Activated CD4-positive, alpha-beta T cell treated with anti-CD3 and anti-CD28 coated beads for 4 hours (primary cell): ENCODE measurements at places on chromosomes 6 and 20.

DNA sequence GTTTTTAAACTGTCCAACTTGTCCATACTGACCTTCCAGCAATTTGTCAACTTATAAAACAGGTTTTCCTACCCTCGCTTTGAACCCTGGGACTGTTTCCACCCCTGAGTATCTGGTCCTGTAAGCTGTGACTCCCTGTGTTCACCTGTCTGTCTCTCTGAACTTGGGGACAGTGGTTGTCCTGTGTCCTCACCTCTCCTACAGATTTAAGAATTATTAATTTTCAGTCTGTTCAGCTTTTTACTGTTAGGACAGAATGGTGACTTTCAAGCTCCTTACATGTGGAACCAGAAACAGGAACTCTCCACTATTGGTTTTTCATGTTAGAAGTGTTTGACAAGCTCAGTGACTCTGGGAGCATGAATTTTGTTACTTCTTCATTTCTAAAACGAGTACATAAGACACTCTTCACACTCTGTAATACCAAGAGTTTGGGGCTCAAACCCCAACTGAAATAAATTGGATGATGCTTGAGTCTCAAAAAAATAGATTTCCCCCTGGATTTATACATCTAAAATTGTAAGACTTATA lies 713.9 kb downstream of the COL12A1 start:
- no peak for DNase-seq

GRCh38 chr6:51099201-51099600 lies 280.5 kb downstream of the TFAP2B start:
- no peak for DNase-seq

DNA sequence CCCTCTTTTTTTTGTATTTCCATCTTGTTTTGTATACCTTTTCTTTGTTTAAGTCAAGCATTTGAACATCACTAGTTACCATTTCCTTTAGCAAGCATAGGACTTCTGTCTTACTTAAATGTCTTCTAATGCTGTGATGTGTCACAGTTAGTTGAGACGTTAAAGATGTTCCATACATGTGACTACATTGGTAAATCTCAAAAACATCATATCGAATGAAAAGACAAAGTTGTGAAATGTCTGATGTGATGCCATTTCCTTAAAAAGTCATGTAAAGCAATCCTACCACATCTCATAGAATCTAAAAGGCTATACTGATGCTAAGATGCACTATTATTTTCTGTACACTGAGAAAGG lies 26.8 kb downstream of the SLC16A10 start:
- no peak for DNase-seq

DNA sequence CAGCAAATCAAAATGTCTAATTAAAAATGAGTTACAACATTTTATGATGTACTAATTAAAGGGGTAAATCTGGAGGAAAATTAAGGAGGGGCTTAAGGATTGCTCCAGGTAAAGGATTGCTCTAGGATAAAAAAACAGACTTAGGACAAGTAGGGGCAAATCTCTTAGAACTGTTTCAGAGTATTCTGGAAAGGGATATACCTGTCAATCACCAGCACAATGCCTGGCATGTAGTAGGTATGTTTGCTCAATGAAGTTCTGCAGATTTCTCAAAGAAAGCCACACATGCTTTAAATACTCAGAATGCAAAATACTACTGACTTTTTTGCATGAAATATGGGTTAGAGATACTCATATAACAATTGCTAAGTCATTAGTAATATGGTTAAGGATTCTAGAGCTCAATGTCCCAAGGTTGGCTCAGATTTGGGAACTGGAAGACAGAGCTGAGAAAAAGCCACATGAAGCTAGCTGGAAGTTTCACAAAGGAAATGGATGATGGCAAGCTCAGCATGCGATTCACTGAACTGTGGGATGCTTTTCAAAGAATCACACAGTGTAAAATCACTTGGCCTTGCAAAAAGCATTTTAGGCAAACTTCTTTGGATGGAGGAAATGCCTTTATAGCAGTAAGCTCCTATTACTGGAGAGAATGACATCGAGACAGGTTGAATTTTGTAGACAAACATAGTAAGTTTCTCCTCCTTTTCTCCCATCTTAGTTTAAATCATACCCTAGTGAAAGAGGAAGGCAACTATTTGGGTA lies 72.8 kb downstream of the MAP3K5 start:
- no peak for DNase-seq

DNA sequence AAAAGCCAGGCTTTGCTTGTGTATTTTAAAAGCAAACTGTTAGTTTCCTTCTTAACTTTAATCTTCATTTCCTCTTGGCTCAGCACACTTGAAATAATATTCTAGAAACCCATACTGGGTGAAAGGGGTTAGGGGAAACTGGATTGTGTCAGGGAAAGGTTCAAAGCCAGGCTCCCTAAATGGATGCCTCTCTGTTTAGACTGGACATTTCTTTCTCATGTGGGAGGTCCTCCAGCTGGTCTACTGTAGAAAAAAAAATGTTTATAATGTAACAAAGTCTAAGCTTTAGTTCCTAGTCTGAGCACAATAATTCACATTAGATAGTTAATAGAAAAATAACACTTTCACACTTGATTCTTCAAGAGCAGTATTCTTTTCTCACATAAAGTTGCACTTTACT lies 89.0 kb upstream of the AKIRIN2 start:
- no peak for DNase-seq

DNA sequence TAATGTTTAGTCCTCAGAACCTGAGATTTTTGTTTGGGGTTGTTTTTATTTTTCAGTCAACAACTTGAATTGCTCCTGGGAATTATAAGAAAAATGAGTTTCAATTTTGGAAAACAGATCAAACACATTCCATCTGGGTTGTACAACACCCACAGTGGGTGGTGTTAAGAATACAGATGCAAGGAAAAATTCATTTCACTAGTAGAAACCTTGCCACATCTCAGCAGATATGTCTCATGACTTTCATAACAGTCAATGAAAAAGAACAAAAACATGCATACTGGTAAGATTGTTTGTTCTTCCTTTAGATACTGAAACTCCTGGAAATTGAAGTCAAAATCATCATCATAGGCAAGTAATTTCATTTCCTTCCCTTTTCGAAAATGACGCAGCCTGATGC lies 78.9 kb downstream of the MOXD1 start:
- no peak for DNase-seq

DNA sequence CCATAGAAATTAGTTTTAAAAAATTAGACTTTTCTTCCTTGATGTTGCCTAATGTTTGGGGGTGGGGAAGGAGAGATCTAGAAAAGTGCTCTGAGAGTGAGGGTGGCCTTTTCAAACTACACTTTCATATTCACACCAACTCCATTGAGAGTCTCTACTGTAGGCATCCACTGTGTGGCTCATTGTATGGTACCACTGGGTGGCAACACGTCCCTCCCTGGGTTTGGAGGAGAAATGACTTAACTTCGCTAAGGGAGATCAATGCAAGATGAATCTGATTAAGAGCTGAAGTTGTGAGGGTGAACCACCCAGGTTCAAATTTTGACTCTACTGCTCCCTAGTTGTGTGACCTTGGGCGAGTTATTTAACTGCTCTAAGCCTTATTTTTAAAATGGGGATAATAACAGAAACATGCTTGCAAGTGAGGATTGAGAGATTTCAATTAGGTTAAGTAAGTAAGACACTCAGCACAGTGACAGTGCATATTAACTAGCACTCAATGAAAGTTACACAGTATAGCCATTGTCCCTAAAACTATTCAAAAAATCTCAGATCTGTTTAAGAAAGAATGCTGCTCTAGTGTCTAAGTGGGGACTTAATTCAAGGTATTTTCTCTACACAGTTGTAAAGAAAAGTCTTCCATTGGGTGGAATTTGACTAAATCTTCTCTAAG lies 193.5 kb upstream of the CNR1 start:
- DNase-seq = no peak

DNA sequence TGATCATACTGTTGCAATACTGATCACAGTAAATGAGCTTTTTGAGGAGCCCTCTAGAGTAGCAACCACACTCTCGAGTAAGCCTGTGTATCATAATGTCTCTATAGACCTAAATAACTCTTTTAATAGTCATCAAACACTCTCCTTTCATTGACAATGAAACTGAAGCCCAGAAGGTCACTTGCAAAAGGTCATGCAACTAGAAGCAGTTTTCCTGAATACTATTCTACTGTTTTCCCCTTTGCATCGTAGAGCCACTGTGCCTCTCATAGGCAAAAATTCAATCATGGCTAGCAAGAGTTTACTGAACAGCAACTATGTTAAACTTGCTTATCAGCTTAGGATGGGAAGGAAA lies 105.3 kb downstream of the HIVEP2 start:
- no peak for DNase-seq

GRCh38 chr20:57658833-57659516 lies 38.7 kb upstream of the ZBP1 start:
- no peak for DNase-seq

GRCh38 chr6:89045576-89045975 lies 35.0 kb upstream of the PNRC1 start:
- DNase-seq = no peak

GRCh38 chr6:135796643-135797305 lies 54.7 kb upstream of the PDE7B start:
- no peak for DNase-seq

DNA sequence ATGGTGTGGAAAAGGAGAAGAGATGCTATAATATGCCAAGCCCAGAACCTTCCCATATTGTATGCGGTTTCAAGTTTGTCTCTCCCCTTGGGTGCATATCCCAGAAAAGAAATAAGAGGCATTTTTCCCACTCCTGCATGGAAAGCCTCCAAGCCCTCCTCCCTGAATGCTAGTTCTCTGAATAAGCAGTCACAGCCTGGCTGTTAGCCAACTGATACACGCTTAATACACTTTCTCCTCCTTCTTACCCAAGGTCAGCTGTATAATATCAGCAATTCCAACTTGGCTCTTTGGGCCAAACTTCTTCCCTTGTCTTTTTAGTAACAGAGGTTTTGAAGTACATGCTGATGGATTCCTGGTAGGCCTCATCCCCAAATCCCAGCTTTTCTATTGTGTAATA lies 440.1 kb downstream of the EPHA7 start:
- DNase-seq = no peak

- no peak for DNase-seq
These were observed 37.2 kb upstream of the PTPN1 start for GRCh38 chr20:50472693-50473664.

DNA sequence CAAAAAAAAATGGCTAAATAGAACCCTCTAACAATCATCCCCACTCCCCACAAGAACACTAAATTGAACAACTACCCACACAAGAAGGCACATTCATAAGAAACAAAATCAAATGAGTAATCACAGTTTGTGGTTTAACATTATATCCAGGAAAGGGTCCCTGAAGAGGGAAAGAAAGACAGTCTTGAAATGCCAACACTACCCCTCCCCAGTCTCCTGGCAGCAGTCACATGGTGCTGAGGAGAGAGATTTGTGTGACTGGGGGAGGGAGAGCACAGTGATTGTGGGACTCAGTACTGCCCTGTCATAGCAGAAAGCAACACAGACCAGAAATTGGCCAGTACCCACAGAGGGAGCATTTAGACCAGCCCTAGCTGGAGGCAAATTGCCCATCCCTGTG lies 443.7 kb upstream of the BTBD3 start:
- DNase-seq = no peak

DNA sequence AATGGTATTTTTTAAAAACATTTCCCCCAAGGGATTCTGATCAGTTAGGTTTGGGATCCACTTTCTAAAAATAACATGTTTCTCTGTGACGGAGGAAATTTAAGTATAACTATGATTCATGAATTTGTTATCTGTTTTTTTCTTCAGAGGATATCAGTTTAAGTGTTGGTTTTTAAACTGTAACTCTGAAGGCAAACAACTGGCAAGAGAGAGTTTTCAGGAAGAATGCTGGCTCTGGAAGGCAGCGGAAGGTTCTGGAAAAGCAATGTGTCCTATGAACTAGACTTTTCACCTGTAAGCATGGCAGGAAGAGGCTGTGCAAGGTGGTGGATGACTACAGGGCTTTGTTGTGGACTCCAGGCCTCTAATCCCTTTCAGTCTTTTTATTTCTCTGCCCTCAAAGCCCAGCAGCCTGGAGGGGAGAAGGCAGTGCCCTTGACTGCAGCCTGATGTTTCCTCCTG lies 153.1 kb downstream of the GMPR start:
- DNase-seq = no peak

DNA sequence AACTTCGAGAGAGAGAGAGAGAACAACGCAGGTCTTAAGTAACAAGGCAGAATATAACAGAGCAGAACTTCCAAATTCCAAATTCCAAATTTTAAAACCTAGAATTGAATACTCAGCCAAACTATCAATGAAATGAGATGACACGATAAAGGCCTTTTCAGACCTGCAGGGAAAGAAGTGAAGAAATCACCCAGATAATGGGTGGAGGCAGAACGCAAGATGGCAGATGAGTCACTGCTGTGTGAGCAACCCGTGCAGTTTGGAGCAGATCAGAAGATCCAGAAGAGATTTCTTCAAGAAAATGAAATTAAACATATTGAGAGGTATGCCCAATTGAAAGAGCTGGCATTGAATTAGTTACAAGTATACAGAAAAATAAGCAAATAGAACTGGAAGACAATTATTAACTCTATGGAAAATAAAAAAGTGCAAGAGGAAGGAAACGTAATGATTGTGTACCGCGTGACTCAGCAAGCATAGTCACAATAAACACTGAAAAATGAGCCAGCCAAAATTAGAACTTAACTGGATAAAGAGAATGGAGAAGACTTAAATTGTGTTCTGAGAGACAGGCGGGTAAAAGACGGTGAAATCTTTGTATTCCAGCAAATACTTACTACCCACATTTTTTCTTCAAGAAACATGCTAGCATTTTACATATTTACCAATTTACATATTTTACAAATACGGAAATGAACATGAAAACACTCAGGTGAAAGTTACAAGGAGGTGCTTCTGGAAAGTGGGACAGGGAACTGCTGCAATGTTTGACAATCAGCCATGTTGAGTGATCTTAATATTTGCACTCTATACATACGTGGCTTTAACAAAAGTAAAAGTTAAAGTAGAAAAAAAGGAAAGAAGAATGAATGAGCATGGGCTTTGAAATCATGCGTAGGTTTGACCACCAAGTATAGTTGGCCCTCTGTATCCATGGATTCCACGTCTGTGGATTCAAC lies 87.9 kb upstream of the CDYL start:
- no peak for DNase-seq

DNA sequence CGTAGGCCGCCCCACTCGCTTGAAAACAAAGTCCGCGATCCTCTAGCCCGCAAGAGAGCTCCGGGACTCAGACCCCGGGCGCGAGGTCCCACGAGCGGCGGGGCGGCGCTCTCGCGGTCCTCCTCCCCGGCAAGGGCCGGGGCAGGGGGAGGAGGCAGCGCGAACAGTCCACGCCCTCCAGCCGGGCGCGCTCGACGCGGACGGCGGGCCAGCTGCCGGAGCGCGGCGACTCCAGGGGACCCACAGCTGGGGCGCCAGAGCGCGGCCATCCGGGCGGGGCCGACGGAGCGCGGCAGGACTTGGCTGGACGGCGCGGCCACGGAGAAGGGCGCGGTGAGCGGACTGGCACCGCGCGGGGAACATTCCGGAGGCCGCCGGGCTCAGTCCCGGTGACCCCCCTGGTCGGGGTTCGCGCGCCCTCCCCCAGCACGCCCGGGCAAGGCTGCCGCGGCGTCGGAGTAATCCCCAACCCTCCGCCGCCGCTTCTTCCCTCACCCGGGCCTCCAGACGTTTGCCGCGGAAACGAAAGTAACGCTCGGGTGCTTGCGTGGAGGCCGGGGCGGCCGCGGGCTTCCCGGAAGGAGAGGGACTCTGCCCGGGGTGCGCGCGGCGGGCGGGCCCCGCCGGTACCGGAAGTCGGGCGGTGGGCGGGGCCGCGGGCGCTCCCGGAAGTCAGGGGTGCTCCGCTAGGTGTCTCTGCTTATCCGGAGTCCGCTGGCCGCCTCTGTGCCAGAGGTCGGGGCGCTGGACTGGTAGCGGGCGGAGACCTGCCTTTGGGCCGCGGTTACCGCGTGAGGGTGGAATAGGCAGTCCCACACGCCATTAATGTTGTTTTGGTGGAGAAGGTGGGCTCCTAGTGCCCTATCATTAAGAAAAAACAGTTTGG lies at the start of gene RIPK1:
RIPK1 (plus strand) TSS at position 166 of the 886 bp plus-strand sequence. CDS start 8,330 bp downstream, outside the sequence.
- DNase-seq = peak; percentile 92
